SK-N-SH treated with all-trans-retinoic acid at 6 μM for 48 hours (cell line): ENCODE measurements at places on chromosomes 7 and 10.

GRCh38 chr7:36165059-36165458 lies 12.0 kb downstream of the EEPD1 start:
- ATAC-seq, result no peak

GRCh38 chr10:22610610-22611009 lies 103.8 kb downstream of the PIP4K2A start:
- no peak for ATAC-seq

- ATAC-seq, result no peak
Observed at GRCh38 chr7:69363136-69363535, 235.1 kb upstream of the AUTS2 start.

DNA sequence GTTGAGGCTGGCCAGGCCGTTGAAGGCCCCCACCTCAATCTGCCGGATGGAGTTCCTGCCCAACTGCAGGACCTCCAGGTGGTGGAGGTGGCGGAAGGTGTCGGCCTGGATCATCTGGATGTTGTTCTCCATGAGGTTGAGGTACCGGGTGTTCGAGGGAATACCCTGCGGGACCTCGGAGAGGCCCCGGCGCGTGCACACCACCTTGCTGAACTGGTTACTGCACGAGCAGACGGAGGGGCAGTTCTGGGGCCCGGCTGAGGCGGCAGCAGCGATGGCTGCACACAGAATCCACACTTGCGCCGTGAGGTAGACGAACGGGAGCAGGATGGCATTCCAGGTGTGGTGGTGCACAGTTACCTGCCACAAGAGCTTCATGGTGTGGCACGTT lies 979 bp downstream of the LRRC4 start:
- ATAC-seq, result no peak

- ATAC-seq, result no peak
Observed at GRCh38 chr10:53904506-53905241, 896.4 kb downstream of the PCDH15 start.

DNA sequence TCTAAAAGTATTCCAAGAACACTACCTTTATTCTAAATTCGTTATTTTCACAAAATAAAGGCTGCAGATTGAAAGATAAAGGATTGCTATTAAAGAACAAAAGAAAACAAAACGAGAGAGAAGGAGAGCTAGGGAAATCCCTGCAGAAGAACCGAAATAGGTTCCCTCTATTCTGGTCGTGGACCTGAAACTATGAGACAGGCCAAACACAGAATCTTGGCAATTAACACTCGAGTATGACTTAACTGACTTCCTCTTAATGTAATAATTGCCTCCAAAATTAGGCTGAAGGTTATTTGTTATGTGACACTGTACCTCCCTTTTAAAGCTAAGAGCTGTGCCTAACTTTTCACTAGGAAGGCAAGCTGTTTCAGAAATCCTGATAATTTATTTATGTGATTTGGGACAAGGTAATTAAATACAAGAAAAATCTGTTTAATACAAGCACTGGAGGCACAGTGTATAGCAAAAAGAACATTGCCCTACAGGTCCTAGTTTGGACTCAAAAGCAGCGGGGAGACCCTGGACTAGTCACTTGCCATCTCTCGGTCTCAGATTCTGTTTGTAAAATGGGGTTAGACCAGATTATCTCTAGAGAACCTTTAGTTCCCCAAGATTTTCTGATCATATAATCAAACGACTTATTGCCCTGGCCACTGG lies 11.6 kb downstream of the NAMPT start:
- ATAC-seq, result no peak

DNA sequence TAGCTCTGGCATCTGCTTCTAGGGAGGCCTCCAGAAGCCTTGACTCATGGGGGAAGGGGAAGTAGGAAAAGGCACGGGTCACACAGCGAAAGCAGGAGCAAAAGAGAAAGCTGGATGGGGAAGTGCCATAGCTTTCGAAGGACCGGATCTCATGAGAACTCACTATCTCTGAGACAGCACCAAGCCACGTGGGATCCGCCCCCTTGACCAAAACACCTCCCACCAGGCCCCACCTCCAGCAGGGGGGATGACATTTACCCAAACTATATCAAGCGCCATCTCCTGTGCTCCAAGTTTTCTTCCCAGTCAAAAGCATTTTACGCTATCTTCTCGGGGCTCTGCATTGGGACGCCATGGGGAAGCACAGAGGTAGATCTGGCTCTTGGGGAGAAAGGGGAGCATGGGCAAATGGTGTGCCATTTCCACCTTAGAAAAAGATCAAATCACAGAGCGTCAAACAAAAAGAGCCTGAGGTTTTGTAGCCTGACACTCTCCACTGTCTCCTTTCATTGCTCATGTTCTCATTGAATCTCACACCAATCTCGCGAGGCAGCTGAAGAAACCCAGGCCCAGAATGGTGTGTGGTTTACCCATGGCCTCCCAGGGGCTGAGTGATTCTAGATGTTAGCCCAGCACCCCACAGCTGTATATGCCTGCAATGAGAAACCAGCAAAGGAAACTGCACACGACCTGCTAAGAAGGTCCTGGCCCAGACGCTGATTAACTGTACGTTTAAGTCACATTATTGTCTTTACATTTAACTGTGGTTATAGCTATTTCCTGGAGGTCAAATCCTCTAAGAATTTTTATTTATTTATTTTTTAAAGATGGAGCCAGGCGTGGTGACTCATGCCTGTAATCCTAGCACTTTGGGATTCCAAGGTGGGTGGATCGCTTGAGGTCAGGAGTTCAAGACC lies 8.1 kb upstream of the OLAH start:
- ATAC-seq, result no peak
